ENCODE measurements at places on chromosomes 16 and 17. TPM values are rescaled to one million over a fixed set of nuclear protein-coding genes. Genes with fewer than 3 reads are reported as not detected.

CLDN6 gene
- total RNA-seq: 1.2 TPM

SUPT6H gene
- 40.1 TPM for total RNA-seq

CTRB1 gene
- total RNA-seq: not detected

GRCh38 chr16:27628241-27628942 lies 78.4 kb downstream of the KATNIP start:
- DNase-seq: peak; percentile 62

- no peak for DNase-seq
These were observed 12.5 kb downstream of the ABCC3 start for GRCh38 chr17:50647187-50647586.

GRCh38 chr17:9684955-9685621 lies 39.8 kb downstream of the USP43 start:
- DNase-seq: no peak

DNA sequence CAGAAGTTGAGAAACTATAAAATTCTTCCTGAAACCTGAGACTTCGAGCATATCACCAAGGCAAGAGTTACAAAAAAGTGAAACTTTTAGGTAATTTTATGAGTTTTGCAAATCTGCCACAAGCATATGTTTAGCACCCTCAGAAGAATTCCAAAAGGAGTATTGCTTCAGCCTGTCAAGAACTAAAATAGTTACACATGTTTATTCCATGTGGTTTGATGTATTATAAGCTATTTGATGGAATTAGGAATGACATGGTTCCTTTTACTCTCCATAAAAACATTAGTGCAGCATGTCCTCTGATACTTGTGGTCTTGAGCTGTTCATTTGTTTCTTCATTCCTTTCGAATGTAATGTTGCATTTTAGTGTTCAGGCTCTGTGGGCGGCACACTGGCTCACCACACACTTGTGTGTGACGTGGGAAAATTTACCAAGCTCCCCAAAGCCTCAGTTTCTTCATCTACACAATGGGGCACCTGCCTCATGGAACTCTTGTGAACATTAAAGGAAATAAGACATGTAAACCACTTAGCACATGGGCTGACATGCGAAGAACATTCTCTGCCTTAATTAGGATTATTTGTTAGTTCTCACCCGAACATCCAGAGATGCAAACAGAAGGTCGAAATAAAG lies 204.2 kb upstream of the FOXF1 start:
- DNase-seq: no peak

DNA sequence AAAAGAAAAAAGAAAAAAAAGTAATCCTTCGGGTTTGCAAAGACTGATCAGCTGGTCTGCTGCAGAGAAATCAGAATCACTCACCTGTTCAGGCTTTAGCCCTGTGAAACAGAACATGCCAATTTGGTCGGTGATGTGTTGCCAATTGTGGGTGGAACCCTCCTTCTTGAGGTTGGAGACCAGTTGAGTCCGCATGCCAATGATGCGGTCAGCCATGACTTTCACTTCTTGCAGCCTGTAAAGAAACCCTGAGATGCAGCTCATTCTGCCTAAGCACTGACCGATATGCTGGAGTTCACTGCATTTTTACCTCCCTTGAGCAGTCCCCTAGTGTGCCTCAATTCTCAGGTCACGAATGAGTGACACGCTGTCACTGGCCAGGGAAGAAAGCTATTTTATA lies 24.8 kb upstream of the SLC38A7 start:
- DNase-seq: no peak

GRCh38 chr16:3637371-3637923 lies 17.0 kb upstream of the DNASE1 start:
- DNase-seq: peak; percentile 70

Measured in colonic mucosa (tissue), 4 donors.